ENCODE measurements at places on chromosomes 16 and 17.

DNA sequence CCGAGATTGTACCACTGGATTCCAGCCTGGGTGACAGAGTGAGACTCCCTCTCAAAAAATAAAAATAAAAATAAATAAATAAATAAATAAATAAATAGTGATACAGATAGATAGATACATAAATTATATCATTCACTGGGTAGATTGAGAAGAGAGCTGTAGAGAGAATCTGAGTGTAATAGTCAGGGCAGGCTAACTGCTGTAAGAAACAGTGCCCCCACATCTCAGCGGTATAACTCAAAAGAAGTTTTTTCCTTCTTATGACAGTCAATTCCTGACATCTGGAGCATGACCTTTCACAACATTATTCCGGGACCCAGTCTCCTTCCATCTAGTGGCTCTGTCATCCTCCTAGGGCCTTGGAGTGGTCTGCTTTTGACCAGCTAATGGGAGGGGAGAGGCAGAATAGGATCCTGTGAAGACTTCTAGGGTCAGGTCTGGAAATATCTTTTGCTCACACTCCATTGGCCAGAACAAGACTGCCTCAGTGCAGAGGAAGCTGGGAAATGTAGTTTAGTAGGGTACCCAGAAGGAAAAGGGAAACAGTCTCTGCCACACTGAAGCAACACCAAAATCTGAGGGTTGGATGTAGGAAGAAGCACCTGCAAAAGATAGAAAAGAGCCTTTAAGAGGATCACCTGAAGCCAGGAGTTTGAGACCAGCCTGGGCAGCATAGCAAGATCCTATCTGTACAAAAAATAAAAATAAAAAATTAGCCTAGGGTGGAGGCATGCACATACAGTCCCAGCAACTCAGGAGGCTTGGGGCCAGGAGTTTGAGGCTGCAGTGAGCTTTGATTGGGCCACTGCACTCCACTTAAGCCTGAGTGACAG is 3.0 kb upstream of the QPRT start:
- no peak for DNase-seq

GRCh38 chr16:66695935-66696668 is 441 bp downstream of the CMTM4 start:
- no peak for DNase-seq

GRCh38 chr16:17423221-17423620 is 47.5 kb downstream of the XYLT1 start:
- DNase-seq: no peak

DNA sequence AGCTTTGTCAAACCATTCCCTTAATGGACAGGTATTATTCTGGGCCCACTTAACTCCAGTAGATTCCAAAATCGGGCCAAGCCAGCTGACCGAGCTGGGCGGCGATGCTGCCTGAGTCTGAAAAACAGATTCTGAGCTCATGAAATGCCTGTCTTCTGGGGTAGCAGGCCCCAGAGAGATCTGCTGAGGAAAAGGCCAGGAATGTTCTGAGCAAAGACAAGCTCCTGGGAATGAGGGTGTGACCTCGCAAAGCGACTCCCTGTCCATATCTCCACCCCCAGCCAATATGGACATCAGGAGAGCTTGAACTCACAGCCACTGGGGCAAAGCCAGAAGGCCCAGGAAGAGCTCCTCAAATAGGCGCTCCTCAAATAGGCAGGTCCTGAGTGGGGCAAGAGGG is 23.7 kb downstream of the ZNF423 start:
- no peak for DNase-seq
